Islet precursor cell (in vitro differentiated cells): ENCODE measurements at places on chromosomes 5 and 9.

DNA sequence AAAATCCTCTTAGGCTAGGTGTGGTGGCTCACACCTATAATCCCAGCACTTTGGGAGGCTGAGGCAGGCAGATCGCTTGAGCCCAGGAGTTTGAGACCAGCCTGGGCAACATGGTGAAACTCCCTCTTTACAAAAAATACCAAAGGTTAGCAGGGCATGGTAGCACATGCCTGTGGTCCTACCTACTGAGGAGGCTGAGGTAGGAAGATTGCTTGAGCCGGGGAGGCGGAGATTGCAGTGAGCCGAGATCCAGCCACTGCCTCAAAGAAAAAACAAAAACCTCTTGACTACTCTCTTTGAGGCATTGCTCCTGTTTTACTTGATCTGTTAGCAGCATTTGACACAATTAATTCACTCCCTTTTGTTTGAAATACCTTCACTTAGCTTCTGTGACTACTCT, 20.7 kb downstream of the KIF2A start:
- DNase-seq: peak; percentile 60

DNA sequence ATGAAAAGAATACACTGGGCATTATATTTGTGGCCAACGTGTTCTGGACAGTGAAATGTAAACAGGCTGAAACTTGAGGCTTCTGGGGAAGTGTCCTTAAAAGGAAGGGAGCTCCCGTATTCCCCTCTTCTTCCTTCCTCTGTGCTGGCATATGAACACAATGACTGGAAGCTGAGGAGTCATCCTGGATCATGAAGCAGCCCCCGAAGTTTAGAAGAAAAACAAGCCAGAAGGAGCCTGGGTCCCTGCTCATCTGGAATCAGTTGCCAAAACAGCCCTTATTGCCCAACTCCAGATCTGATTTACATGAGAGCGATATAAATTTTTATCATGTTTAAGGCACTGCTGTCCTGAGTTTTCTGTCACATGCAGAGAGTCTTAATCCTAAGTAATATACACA, 65.4 kb upstream of the SLC1A1 start:
- DNase-seq: no peak

DNA sequence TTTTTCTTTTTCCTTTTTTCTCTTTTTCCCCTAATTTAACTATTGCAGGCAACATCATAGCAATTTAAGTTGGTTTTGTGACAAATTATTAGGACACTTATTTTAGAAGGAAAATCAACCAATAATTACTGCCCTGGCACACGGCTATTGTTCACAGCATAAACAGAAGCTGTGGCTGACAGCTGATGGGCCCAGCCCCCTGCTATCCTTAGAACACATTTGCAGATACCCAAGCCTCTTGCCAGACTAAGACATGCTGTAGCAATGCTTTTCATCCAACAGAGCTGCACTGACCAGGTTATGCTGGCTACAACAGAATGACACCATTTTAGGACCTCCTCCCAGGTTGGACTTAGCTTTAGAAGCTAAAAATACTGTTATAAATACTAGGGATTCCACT, 852.7 kb upstream of the DMAC1 start:
- no peak for DNase-seq

GRCh38 chr5:163941079-163941478, 435.7 kb downstream of the MAT2B start:
- no peak for DNase-seq

DNA sequence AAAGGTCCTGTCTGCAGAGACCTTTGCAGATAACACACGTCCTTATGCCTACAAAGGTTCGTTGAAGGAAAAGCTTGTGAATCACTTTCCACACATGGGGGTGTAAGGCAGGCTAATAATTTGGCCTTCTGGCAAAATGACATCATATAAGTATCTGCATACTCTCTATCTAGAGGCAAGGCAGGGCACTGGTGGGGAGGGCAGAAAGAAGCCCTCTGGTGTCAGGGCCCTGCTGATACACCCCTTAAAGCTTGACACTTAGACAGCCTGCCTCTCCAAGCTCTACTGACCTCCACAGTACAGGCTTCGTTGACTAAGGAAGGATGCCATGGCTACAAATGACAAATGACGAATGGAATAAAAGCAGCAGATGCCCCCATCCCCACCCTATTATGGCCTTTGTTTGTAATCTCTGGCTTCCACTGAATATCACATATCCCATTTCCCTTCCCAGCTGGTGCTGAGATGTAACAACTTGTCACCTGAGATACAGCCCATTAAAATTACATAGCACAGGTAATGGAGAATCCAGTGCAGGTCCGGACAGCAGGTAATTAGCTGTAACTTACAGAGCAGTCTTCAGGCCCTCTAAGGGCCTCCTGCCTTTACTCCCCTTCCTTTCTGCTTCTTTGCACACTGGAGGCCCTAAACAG, 76.9 kb upstream of the IFNK start:
- no peak for DNase-seq

- DNase-seq: no peak
Observed at GRCh38 chr9:126119731-126120130, 206.9 kb upstream of the MVB12B start.

- no peak for DNase-seq
Observed at GRCh38 chr9:100474082-100474923, 1.4 kb downstream of the TMEFF1 start.

- no peak for DNase-seq
Observed at GRCh38 chr5:158854260-158854783, 245.4 kb downstream of the EBF1 start.

GRCh38 chr9:90813046-90813445, 11.4 kb downstream of the SYK start:
- no peak for DNase-seq

- DNase-seq: peak; percentile 86
Observed at GRCh38 chr9:134778841-134779411, 101.7 kb upstream of the FCN2 start.

- DNase-seq: no peak
Observed at GRCh38 chr5:33229216-33229615, 211.5 kb upstream of the TARS1 start.

- DNase-seq: no peak
Observed at GRCh38 chr5:43412644-43413043, 453 bp upstream of the CCL28 start.

DNA sequence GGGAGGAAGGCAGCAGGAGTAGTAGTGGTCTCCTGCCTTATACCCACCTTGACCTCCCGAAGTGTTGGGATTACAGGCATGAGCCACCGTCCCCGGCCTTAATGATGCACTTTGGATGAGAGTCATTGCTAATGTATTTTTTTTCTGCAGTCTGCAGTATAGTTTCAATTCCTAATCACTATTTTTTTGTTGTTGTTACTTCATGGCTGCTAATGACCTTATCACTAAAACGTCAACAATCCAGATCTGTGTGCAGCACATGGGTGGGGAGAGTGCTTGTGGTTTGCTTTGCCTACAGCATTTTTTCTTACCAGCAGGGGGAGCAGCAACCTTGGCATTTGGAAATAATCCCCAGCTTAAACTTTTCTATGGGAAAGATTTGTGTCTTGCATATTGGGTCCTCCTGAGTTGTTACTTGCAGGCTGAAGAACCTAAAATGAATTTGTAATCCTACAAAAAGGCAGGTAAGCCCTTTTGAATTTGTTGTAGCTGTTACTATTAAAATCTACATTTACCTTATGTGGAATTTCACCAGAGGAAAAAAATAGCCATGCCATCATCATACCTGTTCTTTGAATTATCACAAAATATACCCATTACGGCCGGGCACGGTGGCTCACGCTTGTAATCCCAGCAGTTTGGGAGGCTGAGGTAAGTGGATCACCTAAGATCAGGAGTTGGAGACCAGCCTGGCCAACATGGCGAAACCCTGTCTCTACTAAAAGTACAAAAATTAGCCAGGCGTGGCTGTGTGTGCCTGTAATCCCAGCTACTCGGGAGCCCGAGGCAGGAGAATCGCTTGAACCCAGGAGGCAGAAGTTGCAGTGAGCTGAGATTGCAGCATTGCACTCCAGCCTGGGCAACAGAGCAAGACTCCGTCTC, 6.3 kb upstream of the MED7 start:
- peak; percentile 75 for DNase-seq

- DNase-seq: no peak
Observed at GRCh38 chr5:50684721-50685120, 18.3 kb downstream of the PARP8 start.

DNA sequence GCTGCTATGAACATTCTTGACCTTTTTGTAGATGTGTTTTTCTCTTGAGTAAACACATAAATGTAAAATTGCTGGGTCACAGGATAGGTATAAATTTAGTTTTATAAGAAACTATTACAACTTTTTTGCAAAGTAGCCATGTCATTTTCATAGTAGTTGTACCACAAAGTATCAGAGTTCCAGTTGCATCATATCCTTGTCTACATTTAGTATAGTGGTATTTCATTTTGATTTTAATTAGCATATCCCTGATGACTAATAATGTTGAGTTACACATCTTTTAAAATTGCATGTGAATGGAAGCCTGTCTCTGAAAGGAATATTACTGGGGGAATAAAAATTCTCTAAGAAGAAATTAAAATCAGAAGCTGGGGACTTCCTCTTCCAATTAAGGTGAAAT, 85.4 kb downstream of the TMEM161B start:
- no peak for DNase-seq

DNA sequence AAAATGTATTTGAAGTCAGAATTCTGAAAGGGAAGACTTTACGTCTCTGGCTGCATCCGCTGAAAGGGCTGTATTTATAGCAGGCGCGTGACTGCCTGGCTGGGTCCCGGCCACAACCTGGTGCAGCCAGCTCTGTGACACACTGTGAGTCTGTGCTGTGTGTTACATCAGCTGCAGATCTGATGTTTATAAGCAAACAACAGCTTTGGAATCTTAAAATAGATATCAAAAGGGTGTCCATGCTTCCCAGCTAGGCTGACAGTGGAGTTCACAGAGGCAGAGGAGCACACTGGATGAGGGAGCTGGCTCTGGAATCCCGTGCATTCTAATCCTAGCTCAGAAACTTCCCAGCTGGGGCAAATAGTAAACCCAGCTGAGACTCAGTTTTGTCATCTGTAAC, 433.4 kb upstream of the BRINP1 start:
- peak; percentile 52 for DNase-seq

DNA sequence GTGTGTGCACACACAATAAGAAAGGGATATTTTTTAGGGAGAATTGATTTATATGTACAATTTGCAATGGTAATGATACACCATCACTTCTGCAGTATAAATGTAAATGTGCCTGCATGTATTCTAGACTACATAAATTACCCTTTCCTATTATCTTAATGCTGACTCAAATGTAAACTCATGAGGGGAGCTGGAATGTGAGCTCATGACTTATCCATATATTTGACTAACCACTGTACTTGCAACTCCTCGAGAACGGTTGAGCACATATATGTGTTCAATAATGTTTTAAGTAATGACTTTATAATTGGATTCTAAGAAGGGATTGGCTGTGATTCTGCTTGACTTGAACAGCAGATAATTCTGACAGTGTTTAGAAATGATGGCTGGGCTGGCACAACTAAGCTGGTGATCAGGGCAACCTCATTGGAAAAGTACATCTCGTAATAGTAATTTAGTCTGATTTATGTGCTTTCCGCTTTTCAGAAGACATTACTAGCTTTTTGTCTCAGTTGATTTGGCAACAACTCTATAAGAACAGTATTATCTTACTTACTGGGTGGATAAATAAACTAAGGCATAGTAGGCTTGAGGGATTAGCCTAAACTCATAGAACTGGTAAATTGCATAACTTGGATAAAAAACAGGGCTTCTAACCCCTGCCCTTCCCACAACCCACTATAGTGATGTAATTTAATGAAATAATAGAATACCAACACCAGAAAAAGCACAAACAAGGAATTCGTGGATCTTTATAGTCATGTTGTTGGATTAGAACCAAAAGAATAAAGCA, 130.2 kb upstream of the SPEF2 start:
- DNase-seq: no peak

DNA sequence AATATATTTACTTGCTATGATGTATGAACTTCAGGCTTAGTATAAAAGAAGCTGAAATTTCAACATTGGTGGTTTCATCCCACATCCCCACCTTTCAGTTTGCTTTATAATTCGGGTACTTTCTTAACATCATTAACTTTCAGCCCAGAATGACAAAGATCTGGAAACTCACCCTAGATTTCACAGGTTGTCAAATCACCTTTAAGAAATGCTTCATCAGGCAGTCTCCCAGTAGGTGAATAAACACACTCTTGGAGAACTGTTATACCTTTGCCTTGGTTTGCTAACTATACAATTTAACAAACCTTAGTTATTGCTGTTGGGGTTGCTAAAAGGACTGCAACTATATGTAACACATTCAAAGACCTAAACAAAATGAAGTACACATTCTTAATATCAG, 54.4 kb downstream of the MLANA start:
- DNase-seq: no peak

DNA sequence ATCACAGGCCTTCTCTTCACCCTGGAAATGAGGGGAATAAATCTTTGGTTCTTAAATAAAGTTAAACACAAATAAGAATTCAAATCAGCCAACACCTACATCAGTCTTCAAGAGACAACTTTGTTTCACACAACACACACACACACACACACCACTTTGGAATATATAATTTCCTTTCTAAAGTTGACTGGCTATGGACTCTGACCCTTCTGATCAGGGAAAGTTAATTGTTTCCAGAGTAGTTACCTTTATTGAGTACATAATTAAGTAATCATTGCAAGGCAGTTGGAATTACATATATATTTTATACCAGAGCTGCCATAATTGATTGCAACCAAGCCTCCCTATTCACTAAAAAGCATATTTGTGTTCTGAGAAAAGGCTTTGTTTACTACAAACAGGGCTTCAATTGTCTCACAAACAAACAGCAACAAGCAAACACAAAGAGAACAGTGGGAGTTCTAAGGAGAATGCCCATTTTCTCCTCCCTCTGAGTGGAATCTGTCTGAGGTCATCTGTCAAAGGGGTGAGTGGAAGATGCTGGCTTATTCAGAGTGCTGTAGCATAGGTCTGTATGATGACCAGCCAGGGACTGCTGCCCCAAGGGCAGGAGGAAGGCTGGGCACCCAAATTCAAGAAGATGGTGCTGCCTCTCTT, 136.6 kb downstream of the SEMA6A start:
- no peak for DNase-seq

GRCh38 chr9:119283078-119283794, 86.0 kb downstream of the BRINP1 start:
- DNase-seq: peak; percentile 89

DNA sequence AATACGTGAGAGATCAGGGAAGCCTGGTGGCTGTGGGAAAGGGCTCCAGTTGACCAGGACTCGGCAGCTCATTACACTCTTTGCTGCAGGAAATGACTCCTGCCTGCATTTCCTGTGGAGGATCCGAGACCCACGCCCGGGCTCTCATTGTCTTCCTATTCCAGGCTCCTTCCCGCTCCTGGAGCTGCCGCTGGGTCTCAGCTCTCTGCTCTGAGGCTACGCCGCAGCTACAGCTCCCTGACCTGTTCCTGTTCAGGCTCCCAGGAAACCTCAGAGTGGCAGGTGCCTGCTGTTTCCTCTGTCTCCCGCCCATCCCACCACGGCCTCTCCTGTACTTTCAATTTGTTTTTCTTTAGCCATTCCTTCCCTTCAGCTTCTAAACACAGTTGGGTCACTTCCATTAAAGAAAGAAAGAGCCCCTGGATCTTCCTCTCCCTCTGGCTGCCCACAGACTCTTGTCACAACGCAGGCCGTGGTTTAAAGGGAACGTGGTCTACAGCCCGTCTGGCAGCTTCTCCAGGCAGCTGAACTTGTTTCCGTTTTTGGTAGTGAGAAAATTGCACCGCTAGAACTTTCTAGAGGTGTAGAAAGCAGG, 71.5 kb downstream of the IL6ST start:
- peak; percentile 65 for DNase-seq
